NCI-H2171 (cell line): ENCODE measurements at places on chromosomes 6 and 20.

- no peak for DNase-seq
Measured at GRCh38 chr6:90216072-90216977, 80.3 kb downstream of the BACH2 start.

- no peak for DNase-seq
Measured at GRCh38 chr6:169296170-169296569, 42.5 kb upstream of the THBS2 start.

- DNase-seq: no peak
Measured at GRCh38 chr6:25735261-25735660, 19.3 kb upstream of the SLC17A4 start.

- DNase-seq: no peak
Measured at GRCh38 chr6:127247114-127248096, 19.3 kb upstream of the RNF146 start.

DNA sequence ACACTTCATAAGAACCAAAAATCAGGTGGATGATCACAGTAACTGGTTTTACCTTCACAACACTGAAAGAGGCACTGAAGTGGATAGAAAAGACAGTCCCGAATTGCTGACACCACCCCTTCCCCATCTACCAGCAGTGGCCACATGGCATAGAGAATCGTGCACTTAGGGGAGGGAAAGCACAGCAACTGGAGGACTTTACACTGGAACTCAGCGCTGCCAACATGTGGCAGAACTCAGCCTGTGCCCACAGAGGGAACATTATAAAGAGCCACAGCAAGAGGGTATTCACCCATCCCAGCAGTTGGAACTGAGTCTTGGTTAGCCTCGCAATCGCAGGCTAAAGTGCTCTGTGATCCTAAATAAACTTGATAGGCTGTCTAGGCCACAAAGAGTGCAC is 6.5 kb upstream of the KIAA1586 start:
- DNase-seq: no peak

- no peak for DNase-seq
Measured at GRCh38 chr6:25659633-25660368, 7.8 kb downstream of the SCGN start.

GRCh38 chr6:153207006-153207405 is 75.9 kb upstream of the RGS17 start:
- DNase-seq: no peak

DNA sequence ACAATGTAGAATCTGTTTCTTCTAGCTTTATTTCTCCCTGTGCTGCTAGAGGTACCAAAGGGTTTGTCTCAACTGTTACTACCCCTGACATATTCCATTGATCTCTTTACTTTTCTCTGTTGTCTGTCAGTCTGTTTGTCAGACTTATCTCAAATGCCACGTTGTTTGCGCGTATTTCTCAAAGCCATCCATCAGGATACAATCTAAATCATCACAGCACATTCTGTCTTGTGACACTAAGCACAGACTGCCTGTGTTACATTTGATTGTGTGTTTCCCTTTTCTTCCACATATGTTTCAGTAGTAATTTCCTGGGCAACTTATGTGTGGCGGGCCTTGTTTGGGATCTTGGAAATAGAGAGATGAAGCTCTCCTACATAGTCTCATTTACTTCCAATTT is 30.2 kb upstream of the SERINC3 start:
- DNase-seq: no peak

DNA sequence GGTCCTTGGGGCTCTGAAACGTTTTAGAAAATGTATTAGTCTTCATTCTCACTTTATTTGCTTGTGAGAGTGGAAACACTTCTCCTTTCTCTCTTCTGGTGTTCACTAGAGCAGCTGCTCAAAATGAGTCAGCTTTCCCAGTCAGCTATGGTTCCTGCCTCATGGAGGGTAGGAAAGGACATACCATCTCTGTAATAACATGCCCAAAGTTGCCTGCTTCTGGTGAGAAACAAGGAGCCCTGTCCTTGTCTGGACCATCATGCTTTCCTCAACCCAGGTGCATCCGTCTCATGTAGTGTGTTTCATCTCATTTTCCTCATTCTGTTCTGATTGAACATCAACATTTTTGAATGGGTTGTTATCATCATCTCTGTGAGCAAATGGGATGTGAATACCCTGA is 17.1 kb upstream of the TINAG start:
- DNase-seq: no peak

GRCh38 chr6:142222022-142222421 is 75.0 kb downstream of the VTA1 start:
- DNase-seq: no peak

- no peak for DNase-seq
Measured at GRCh38 chr6:62492192-62492822, 206.3 kb upstream of the KHDRBS2 start.

- DNase-seq: no peak
Measured at GRCh38 chr6:132893772-132894490, 79.6 kb downstream of the RPS12 start.

DNA sequence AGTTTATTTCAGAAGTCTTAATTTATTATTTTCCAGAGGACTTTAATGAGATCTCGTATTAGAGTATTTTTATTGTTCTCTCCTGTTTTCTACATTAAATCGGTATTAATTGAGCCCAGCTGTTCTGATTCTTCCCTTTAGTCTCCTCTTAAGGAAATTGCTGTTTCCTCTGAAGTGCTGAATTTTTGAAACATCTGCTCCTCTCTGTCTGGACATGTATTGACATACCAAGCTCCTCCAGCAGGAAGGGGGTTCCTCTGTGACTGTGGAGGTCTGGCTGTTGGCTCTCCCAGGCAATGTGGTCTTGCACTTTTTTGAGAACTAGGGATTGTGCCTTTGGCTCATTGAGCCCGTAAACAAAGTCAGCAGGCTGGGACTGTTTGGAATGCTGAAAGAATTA is 74.9 kb downstream of the MAP3K4 start:
- DNase-seq: peak; percentile 6

GRCh38 chr20:13841206-13841605 is 56.4 kb downstream of the NDUFAF5 start:
- peak; percentile 40 for DNase-seq

GRCh38 chr20:4896971-4897497 is 104.3 kb downstream of the SLC23A2 start:
- no peak for DNase-seq

- no peak for DNase-seq
Measured at GRCh38 chr6:130377371-130377770, 11.6 kb downstream of the TMEM200A start.

DNA sequence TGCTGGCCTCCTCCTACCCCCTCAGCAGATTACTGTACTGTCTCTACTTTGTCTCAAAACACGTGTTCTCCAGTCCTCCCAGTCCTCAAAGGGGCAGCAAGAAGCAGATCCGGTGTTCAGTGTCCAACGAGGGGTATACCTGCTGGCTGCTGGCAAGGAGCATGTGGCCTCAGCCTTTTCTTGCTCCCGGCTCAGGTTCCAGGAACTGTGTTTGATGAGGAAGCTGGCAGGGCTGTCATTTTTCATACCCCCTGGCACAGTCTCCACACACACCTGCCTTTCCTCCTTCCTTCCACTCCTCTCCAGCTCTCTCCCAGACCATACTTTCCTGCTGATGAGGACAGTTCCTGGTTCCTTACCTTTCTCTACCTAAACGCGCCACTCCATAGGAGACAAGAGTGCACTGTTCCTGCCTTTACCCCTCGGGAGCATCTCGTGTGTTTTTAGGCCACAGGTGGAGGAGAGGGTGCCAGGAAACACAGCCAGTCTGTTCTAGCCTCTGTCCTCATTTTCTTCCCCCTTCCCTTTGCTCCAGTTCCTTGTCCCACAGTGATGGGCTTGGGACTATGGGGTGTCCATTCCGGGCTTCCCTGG is 77.2 kb downstream of the SSR1 start:
- no peak for DNase-seq
